GM12892 (cell line): ENCODE measurements at places on chromosomes 13 and 19.

DNA sequence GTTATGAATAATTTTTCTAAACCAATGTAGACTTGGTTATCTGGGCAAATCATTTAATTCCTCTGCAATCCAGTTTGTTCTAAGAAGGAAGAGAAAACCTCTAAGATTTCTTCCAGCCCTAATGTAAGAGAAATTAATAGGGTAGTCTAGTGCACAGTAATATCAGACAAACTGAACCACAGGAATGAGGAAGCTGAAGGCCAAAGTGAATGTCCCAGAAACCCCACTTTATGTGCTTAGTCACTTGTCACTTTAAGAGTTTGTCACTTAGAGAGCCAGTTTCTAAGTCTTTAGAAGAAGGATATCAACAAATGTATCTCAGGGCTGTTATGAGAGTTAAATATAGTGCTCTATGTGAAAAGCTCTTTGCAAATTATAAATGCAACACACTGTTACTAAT lies 750.6 kb downstream of the DIAPH3 start:
- no peak for DNase-seq

- DNase-seq: no peak
These were observed 74.9 kb downstream of the LHFPL6 start for GRCh38 chr13:39527961-39528660.

DNA sequence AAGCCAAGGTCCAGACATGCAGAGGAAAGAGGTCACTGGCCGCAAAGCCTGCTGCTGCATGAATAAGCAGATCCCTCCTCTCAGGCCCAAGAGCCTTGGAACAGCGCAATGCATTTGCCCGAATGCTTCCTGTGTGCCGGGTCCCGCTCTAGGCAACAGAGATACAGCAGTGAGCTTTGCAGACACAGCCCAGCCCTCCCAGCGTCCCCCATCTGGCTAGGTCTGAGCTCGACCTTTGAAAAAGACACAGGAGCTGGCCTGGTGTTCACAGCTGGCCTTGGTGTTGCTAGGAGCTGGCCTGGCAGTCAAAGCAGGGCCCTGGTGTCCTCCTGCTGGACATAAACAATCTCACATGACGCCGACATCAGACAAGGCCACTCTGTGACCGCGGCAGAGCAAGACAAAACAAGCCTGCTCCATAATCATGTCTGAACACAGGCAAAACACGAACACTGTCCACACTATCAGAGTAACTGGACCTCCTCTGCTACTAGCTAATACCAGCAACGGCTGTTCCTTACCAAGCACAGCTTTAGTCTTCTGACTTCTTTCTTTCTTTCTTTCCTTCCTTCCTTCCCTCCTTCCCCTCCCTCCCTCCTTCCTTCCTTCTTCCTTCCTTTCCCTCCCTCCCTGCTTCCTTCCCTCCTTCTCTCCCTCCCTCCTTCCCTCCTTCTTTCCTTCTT lies 5.7 kb upstream of the PEX11G start:
- DNase-seq: no peak

- DNase-seq: no peak
These were observed 6.1 kb upstream of the UPF3A start for GRCh38 chr13:114275304-114275703.
